ENCODE measurements at places on chromosomes 6 and 20. TPM values are rescaled to one million over a fixed set of nuclear protein-coding genes. Genes with fewer than 3 reads are reported as not detected.

FHL5 gene
- 12.6 TPM for total RNA-seq

C20orf202 gene
- total RNA-seq, result not detected

SPATA2 gene
- 8.7 TPM for total RNA-seq

LY6G6C gene
- 310 TPM for total RNA-seq

- no peak overlapping the region for H3K27ac ChIP-seq
- no peak overlapping the region for H3K4me3 ChIP-seq
- H3K27me3 ChIP-seq, result no peaks in the 10 kb centered on the region
- no peaks in the 10 kb centered on the region for H3K4me1 ChIP-seq
Measured at GRCh38 chr20:35432430-35432735, 5.6 kb downstream of the GDF5 start.

DNA sequence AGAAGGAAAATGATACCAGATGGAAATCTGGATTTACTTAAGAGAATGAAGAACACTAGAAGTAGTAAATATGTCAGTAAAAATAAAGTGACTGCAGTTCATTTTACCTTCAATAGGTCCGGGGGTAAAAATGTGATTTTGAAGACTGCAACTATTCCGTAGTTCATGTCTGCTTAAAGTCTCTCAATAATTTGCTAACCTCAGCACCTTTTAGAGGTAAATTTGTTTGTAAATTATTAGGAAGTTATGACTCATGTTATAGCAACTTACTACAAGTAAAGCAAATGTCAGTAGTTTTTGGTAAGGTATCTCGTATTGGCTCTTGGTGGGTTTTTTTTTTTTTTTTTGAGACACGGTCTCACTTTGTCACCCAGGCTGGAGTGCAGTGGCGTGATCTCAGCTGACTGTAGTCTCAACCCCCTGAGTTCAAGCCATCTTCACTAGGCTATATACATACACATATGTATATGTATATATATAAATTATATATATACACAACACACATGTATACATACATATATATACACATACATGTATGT lies 32.1 kb downstream of the BICRAL start:
- H3K4me1 ChIP-seq, result no peaks in the 10 kb centered on the region
- no peaks in the 10 kb centered on the region for H3K36me3 ChIP-seq
- no peaks in the 10 kb centered on the region for H3K27me3 ChIP-seq
- no peak for DNase-seq
- H3K27ac ChIP-seq, result no peak overlapping the region

DNA sequence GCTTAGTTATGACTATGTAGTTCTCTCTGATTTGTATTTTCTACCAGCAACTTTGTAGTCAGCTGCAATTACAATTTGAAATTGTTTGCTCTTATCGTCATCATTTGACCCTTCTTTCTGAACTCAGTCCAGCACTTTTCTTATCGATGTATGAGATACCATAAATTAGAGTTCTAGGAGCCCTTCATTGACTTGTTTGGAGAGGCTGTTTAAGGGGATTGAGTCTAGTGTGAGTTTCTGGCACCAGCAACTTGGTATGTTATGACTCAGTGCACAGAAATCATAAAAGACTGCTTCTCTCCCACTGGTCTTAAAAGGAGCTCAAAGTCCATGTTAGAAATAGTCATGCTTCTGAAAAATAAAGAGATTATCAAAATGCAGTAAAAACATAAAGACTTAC lies 190.3 kb downstream of the TENT5A start:
- no peak overlapping the region for H3K27ac ChIP-seq
- no peak overlapping the region for H3K4me3 ChIP-seq
- no peaks in the 10 kb centered on the region for H3K36me3 ChIP-seq
- H3K4me1 ChIP-seq, result no peaks in the 10 kb centered on the region
- no peak for DNase-seq

DNA sequence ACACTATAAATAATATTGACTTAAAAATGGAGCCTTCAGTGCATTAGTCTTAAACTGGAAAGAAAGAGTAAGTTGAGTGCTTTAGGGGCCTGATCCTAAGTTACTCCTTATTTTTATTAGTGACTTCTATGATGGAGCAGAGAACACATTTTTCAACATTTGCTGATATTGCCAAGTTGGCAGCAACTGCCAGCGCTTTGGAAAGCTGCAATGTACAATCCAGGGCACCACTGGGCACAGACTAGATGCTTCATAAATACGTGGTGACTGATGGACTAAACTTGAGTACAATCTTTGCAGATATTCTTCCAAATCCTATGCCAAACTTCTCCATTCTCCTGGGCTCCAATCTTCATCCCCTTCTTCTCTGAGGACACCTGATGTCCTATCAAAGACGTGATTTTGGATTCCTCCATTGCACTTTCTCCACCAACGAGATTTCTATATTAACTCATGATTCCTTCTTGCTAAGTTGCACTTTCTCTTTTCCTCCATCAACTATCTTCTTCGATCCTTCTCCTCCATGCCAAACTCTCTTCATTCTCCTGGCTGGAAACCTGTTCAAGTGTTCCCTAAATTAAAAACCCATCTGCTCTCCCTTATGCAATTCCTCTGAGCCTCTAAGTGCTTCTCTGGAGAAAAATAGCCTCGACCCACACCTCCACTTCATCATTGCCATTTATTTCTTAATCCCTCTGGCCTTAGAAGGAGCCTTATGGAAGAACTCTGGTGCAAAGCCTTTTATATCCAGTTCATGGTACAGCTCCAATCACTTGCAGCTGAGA lies 28.5 kb upstream of the PAK5 start:
- no peak overlapping the region for H3K27ac ChIP-seq
- H3K4me3 ChIP-seq, result no peak overlapping the region
- H3K36me3 ChIP-seq, result no peaks in the 10 kb centered on the region
- no peak for DNase-seq

DNA sequence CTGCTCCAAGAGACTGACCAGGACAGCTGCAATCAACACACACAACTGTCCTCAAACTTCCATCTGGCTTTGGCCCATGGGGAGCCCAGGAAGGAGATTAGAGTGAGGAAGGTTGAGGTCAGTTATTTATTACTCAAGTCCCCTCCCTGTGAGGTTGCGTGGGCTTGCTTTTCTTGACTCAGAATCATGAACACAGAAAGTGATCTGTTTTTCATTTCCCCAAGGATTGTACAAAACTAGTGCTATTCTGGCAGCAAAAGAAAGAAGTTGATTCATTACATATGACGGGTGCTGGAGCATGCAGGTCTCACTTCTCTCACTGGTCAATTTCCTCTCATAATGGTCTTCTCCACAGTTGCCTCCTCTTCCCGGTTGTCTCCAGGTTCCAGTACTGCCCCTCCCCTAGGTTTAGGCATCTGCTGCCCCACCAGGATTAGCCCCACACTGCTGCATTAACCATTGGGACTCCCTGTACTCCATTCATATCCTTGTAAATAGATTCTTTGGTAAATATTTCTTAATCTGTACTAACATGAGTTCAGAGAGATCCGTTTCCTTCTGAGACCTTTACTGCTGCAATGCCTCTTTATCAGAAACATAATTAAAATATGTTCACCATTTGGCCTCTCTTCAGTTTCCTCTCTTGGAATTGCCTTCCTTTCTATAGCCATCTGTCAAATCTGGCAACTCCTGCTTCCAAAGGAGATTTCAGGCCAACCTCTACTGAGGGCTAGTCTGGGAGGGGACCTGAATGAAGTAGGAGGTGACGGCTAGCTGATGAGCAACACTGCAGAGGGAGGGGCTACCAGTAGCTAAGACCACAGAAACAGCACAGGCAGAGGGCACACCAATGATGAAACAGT lies 888.8 kb downstream of the QKI start:
- no peaks in the 10 kb centered on the region for H3K27me3 ChIP-seq
- DNase-seq, result no peak
- H3K36me3 ChIP-seq, result no peaks in the 10 kb centered on the region
- no peak overlapping the region for H3K4me3 ChIP-seq

GRCh38 chr6:10248378-10248843 lies 166.5 kb downstream of the TFAP2A start:
- H3K36me3 ChIP-seq, result no peaks in the 10 kb centered on the region
- H3K4me1 ChIP-seq, result no peaks in the 10 kb centered on the region
- no peak overlapping the region for H3K27ac ChIP-seq
- no peaks in the 10 kb centered on the region for H3K27me3 ChIP-seq
- DNase-seq, result no peak

Data from suprapubic skin (tissue), 4 donors.